ENCODE measurements at places on chromosomes 5 and 9. TPM values are rescaled to one million over a fixed set of nuclear protein-coding genes. Genes with fewer than 3 reads are reported as not detected.

Gene TLR4
- polyA plus RNA-seq: not detected

Gene MCC
- polyA plus RNA-seq: 3.5 TPM

Gene WDR38
- not detected for polyA plus RNA-seq

Gene THG1L
- 5.5 TPM for polyA plus RNA-seq

Gene FCN2
- not detected for polyA plus RNA-seq

Gene PFN3
- not detected for polyA plus RNA-seq

Gene SNCAIP
- not detected for polyA plus RNA-seq

Gene NOXA1
- 1.00 TPM for polyA plus RNA-seq

Gene AJM1
- 0.11 TPM for polyA plus RNA-seq
